ENCODE measurements at places on chromosomes 5 and 9.

DNA sequence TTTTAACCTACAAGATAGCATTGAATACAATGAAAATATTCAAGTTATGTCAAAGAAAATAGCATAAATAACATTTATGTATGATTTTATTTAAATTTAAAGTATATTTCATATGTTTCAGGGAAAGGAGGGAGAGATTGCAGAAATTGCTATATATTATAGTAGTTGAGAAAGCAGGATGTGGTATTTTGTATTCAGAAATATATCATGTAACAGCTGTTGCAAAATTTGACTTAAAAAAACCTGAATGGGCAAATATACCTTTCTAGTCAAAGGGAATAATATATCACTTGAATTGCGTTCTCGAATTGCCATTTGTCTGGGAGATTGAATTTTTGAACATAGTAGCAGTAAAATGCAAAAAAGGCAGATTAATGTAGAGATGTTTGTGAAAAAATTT, 80.6 kb downstream of the PAM start:
- peak; percentile 15 for DNase-seq

DNA sequence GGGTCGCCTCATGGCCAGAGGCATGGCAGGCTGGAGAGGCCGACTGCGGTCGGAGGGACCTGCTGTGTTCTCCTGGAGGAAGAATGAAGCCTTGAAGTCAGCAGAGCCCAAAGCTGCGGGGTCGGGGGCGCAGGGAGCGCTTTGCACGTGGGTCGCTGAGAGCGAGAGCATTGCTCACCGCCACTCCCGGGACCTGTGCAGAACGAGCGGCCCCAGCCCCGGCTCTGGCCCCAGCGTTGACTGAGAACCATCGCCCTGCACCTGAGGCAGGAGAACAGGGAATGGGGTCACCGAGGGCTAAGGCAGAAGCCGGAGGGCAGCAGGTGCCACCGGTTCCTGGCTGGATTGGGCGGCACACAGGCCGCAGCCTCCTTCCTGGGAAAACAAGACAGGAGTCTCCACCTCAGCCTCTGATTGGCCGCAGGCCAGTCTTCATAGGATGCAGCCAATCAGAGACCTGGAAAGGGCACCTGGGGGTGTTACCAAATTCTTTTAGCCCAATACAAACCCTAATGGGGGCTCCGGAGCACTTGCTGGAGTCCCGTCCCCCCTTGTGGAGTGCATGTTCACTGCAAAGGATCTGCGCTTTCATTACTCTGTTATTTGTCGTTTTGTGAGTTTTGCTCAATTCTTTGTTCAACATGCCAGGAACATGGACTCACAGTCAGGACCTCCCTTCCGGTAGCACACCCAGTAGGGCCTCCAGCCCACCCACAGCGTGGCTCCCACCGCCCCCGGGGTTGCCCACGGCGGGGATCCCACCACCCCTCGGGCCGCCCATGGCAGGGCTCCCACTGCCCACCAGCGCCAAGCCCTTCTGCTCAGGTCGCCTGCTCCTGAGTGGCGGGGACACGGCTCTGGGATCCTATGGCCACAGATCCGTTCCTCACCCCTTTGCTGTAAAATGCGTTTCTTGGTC, 24.7 kb upstream of the SLC6A19 start:
- no peak for DNase-seq

GRCh38 chr9:92242260-92243136, 51.0 kb downstream of the IARS1 start:
- DNase-seq = peak; percentile 60

GRCh38 chr5:11650936-11651335, 253.3 kb downstream of the CTNND2 start:
- no peak for DNase-seq

GRCh38 chr5:180142824-180143610, 66.0 kb downstream of the RASGEF1C start:
- no peak for DNase-seq

GRCh38 chr5:145236983-145237382, 598.2 kb downstream of the PRELID2 start:
- DNase-seq = no peak

DNA sequence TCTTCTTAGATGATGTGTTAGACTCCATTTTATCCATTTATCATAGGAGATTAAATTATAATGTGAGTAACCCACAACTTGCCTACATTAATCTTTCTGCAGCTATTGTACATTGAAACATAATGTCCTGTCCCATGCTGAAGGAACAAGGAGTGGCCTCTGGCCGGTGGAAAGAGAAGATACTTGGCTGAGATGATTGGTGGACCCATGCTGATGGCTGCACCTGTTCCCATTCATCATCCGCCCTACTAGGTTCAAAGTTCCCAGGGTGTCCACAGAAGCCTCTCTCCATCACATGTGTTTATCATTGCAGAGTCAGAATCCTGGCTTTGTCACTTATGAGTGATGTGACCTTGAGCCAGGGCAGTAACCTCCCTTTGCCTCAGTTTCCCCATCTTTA, 24.7 kb downstream of the FBXL7 start:
- no peak for DNase-seq

DNA sequence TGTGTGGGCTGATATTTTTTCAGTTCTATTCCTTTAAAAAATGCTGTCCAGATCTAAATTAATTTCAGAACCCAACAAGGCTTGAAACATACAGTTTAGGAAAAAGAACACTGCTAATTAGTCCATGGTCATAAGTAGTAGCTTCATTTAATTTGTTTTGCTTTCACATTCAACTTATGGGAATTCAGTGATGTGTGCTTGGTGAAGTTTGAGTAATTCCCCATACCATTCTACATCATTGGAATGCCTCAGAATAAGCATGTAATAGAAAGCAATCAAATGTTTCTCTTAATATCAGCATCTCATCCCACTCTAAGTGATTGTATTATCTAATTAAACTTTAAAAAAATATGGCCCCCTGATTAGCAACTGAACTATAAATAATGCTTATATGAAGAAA, 2.7 kb downstream of the CNTLN start:
- no peak for DNase-seq

DNA sequence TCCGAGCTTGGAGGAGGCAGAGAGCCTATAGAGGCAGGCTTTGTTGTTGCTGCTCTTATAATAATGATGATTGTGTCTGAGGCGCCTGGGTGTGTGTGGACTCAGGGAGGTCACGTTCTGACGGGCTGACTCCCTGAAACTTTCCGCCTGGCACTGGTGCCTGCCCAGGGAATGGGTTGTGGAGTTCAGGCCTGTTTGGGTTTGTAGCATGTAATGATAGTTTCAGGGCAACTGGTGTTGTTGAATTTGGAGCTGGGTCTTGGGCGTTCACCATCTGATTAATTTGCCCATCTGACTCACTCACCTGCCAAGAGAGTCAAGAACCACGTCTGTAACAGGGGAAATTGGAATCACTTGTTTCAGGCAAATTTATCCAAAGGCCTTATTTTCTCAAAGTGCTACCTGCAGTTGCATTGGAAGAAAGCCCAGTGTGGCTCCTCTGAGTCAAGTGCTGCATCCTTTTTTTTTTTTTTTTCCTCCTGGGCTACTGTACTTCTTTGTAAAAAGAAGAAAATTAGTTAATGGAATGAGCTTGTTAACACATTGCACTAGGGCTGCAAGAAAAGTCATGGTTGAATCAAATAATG, 386.5 kb downstream of the GADD45G start:
- DNase-seq = no peak

- no peak for DNase-seq
Measured at GRCh38 chr5:168917947-168918600, 338.9 kb upstream of the PANK3 start.

DNA sequence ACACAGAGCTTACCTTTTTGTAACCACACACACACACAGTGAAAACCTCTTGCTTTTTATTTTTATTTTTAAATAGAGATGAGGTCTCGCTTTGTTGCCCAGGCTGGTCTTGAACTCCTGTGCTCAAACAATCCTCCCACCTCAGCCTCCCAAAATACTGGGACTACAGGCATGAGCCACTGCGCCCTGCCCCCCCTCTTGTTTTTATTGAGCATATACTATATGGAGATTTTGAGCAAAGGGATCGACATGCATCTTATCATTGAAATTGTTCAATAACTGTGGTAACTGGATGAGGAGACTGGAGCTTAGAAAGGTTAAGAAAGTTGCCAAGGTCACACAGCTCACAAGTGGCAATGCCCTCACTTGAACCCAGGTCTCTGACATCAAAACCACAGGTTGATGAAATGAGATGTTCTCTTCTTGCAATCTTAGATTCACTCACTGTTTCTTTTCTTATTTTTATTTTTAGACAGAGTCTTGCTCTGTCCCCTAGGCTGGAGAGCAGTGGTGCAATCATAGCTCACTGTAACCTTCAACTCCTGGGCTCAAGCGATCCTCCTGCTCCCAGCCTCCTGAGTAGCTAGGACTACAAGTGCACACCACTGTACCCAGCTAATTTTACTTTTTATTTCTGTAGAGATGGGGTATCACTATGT, 26.8 kb upstream of the STXBP1 start:
- DNase-seq = peak; percentile 56

DNA sequence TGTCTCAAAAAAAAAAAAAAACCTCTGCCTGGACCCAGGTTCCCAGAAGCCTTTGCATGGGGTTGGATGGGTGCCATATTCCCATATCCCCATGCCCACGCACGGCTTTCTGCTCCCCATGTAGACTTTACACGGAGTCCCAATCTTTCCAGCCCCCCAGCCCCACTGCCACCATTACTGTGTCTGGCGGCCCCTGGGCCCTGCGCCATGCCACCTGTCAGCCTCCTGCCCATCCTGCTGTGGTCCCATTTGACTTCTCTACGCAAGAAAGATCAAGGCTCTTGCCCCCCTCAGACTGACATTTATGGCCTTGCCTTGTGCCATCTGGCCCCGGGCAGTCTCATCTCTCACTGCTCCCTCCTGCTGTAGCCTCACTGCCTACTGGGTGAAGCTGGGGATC, 6.5 kb upstream of the AK1 start:
- no peak for DNase-seq

DNA sequence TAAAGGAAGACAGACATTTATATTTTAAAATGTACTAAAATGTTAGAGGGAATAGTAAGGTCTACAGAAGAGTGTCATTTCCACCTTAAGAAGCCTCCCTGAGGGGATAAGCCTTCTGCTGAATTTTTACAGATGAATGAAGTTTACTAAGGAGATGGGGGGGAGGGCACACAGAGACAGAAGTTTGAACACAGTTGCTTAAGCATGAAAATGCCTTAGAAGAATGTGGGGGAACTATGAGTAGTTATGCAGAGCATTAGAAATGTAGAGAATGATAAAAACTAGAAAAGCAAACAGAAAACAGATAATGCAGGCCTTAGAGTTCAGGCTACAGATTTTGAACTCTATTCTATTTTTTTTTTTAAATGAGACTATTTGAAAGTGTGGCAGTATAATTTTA, 232.2 kb upstream of the VLDLR start:
- no peak for DNase-seq

DNA sequence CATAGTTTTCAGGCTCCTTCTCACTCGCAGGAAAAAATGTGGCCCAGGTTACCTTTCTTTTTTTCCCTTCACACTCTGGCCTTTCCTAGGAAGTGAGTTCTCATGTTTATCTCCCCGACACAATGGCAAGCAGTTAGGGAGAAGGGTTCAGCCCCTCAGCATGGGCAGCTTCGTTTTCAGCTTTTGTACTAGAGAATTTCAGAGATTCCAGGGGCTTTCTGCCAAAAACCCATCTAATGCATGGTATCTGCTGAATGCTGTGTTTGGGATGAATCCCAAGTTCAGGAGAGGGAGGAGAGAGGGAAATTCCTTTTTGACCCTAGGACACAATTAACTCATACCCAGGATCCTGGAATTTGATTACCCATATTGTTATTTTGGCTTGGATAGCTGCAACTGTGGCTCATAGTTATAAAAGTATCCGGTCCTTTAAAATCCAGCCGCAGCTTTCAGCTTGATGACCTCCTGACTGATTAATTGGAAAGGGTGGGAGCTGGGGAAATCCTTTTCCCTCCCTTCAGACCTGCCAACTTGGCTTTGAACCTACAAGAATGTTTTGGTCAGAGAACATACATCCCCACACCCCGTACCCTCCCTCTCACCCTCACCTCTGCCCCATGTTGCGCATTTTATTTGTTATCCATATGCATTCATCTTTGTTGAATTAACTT, 78.4 kb downstream of the TMEM252 start:
- no peak for DNase-seq

GRCh38 chr9:108264093-108264492, 591.7 kb downstream of the ACTL7B start:
- no peak for DNase-seq

DNA sequence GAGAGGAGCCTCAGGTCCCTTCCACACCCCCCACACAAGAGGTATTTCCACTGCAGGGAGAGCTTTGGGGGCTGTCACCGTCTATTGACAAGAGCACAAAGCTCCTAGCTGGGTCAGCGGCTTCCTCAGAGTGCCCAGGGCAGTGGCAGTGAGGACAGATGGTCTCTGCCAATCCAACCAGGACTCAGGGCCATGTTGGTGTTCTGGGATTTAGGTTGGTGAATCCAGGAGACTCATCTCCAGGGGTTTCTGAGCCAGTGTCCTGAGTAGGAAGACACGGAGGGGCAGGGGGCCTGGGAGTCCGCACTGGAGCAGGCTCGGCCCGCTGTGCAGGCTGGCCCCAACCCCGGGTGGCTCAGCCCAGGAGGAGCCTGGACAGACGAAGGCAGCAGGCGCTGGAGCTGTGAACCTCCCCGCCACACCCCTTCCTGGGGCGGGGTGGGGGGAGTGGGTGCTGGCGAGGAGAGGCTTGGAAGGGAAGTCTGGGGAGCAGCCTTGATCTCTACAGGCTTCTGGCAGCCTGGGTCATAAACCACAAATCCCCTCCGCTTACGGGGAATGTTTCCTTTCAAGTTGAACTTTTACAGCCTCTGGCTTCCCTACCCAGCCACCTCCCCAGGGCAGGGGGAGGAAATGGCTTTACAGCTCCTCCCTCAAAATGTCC, 19.6 kb downstream of the CRB2 start:
- DNase-seq = peak; percentile 33

DNA sequence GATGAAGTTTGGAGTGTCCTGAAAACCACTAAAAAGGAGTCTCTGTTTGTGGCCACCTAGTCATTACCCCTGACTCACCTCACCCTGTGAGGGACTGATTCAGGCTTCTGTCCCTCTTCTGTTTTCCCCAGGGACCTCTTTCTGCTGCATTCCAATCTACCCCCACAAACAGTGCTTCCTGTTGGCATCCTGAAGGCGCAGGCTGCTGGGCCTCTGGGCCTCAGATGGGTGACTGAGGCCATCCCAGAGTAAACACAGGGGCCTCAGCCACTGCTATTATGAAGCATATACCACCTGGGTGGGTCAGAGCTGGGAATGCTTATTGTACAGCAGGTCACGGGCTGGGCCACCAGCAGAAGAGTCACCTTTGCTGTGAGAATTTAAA, 20.0 kb downstream of the MORN5 start:
- no peak for DNase-seq

GRCh38 chr9:19174127-19174912, 47.0 kb upstream of the PLIN2 start:
- peak; percentile 79 for DNase-seq

GRCh38 chr9:109751253-109751652, 28.7 kb upstream of the PALM2AKAP2 start:
- no peak for DNase-seq

GRCh38 chr5:114206640-114207039, 155.2 kb upstream of the KCNN2 start:
- no peak for DNase-seq

GRCh38 chr5:74034733-74035132, 408.7 kb downstream of the ARHGEF28 start:
- no peak for DNase-seq

- DNase-seq = peak; percentile 98
Measured at GRCh38 chr9:113187929-113188595, 33.0 kb downstream of the FKBP15 start.

Data from suppressor macrophage (primary cell).